CD8-positive, alpha-beta memory T cell (primary cell): ENCODE measurements at places on chromosomes 11 and 22.

- DNase-seq: no peak
These were observed 126.3 kb downstream of the COMMD9 start for GRCh38 chr11:36162883-36163434.

- peak; percentile 58 for DNase-seq
These were observed 698 bp downstream of the PAK1 start for GRCh38 chr11:77472991-77473800.

GRCh38 chr22:35065796-35066218 lies at the start of gene ISX:
Gene ISX, plus strand, starts transcription at chr22:35066158. Its CDS starts 930 bp downstream, at chr22:35067088.
- no peak for DNase-seq

GRCh38 chr11:27040302-27041115 lies at the start of gene BBOX1:
Gene BBOX1, plus strand, starts transcription at chr11:27040815. Its CDS starts 14,616 bp downstream, at chr11:27055431.
- DNase-seq: no peak

DNA sequence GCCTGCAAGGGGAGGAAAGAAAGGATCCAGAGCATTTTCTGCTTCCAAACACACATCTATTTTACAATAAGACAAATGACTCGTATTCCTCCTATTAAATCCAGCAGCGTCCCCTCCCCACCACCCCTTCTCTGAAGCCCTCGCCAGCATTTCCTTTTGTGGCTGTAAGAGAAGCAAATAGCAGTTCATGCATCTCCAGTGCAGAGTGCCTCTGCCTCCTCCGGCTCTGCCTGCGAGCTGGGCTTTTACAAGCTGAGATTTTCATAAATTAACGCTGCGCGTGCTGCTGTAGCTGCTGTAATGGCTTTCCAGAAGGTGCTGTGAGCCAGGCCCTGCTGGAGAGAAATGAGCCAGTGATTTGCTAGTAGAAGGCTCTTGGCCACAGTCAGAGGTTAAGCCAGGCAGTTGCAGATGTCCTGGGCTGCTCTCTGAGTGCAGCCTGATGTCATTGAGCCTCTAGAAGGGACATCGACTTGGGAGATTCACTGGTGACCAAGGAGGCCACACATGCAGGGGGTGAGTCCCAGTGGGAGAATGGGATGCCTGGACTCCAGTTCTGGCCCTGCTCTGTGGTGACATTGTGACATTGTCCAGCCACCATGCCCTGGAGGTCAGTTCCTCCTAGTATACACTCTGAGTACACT lies 134.5 kb upstream of the NAV2 start:
- DNase-seq: no peak

DNA sequence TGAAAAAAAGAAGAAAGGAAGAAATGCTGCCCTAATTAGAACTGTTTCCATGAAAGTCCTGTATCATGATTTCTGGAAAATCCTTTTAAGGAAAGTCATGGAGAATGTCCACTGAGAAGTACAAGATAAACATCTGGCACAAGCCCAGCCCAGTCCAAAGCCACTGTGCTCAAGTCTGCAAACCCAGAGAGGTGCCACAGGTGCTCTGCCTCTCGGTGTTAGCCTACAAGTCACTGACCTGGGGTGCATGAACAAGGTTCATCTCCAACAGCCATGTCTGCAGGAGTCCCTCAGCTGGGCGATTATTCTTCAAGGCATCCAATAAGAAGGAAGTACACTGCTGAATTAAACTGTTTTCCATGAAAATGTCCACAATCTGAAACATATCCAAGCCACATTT lies 51.1 kb upstream of the SLC25A1 start:
- DNase-seq: no peak

DNA sequence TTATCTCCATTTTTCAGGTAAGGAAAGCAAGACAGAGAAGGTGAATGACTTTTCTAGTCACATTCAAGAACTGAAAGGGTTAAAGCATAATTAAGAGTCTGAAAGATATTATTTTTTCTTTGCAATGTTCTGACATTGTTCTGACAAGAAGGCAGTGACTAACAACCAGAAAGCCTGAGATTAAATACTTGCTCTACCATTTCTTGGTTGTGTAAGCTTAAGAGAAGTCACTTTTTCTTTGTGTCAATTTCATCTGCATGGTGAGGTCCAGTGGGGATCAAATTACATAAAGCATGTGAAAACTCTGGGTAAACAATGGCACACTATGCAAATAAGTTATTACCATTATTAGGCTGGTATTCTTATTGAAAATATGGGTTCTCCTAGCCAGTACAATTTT lies 73.7 kb downstream of the PHF21A start:
- no peak for DNase-seq
